Effector CD8-positive, alpha-beta T cell (primary cell): ENCODE measurements at places on chromosomes 2 and 18.

- no peak for DNase-seq
Measured at GRCh38 chr2:27461118-27461517, 18.9 kb downstream of the KRTCAP3 start.

DNA sequence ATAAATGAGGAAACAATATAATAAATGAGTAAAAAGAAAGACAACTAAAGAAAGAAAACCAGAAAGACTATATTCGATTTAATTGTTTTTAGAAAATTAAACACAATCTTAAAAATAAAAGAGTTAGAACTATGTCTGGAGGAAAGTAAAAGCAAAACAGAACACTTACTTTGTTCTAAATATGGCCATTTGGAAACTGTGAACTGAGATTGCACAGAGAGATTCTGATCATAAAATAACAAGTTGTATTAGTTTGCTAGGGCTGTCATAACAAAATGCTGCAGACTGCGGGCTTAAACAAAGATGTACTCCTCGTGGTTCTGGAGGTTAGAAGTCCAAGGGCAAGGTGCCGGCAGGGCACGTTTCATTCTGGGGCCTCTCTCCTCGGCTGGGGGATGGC lies 128.1 kb upstream of the AQP4 start:
- no peak for DNase-seq

DNA sequence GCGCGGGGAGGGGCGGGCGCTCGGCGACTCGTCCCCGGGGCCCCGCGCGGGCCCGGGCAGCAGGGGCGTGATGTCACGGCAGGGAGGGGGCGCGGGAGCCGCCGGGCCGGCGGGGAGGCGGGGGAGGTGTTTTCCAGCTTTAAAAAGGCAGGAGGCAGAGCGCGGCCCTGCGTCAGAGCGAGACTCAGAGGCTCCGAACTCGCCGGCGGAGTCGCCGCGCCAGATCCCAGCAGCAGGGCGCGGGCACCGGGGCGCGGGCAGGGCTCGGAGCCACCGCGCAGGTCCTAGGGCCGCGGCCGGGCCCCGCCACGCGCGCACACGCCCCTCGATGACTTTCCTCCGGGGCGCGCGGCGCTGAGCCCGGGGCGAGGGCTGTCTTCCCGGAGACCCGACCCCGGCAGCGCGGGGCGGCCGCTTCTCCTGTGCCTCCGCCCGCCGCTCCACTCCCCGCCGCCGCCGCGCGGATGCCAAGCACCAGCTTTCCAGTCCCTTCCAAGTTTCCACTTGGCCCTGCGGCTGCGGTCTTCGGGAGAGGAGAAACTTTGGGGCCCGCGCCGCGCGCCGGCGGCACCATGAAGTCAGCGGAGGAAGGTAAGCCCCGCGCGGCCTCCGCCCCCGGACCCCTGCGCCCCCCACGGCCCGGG lies at the start of gene NFATC1:
Gene NFATC1 (plus strand): TSS at position 170 of the 644 bp plus-strand sequence. CDS start 295 bp downstream, at position 465.
- peak; percentile 53 for DNase-seq

DNA sequence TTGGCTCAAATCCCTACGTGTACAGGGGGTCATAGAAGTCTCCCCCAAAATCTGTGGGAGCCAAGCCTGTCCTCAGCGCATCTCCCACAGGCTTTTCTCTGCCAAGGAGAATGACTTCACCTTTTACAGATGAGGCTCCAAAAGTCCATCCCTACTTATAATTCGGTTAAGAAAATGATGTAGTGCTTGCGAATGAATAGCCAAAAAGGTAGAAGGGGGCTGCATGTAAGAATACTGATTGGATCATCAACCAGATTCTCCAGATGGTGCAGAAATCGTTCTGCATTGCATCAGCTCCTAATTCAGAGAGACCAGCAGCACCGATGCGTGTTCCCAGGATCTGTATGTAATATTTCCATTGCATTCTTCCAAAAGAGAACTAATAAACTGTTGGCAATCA lies 91.9 kb downstream of the EPHA4 start:
- no peak for DNase-seq

GRCh38 chr2:216475767-216476166 lies 22.9 kb upstream of the RPL37A start:
- no peak for DNase-seq

DNA sequence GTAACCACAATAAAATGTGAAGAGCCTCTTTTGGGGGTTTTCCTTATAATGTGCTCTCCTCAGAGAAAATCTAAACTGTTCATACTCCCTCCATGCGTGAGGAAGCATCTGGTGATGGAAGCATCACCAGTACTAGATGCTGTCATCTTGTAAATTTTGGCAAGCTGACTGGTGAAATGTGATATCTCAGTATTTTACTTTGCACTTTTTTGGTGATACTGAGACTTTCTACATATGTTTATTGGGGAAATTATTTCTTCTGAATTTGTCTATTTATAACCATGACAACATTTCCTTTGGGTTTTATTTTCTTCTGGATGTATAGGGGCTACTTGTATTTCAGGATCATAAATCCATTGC lies 95.9 kb upstream of the DLGAP1 start:
- DNase-seq, result no peak

GRCh38 chr2:102708847-102709559 lies 52.8 kb upstream of the TMEM182 start:
- DNase-seq, result no peak

DNA sequence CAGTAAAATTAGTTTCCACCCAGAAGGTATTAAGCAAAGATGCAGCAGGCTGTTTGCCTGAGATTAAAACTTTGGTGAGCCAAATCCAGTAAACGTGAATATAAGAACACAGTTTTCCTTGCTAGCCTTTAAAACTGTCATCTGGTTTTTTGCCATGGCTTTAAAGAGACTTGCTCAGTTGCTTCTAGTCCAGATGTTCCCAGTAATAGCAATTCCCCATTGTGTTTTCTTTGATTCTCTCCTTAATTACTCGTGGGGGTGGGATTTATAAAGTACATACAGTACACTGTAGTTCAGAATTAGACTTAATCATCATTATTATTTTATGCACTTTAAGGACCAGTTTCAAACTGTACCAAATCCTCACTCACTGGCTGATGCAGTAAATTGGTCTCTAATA lies 303.5 kb upstream of the ZNF804A start:
- no peak for DNase-seq
